ENCODE measurements at places on chromosomes 6 and 20.

- no peaks in the 10 kb centered on the region for H3K27me3 ChIP-seq
- H3K4me3 ChIP-seq: no peak overlapping the region
- no peak for DNase-seq
- H3K27ac ChIP-seq: no peak overlapping the region
- H3K36me3 ChIP-seq: no peaks in the 10 kb centered on the region
Measured at GRCh38 chr20:58740356-58741308, 48.0 kb downstream of the NPEPL1 start.

- H3K36me3 ChIP-seq: no peaks in the 10 kb centered on the region
- H3K4me3 ChIP-seq: no peak overlapping the region
- H3K4me1 ChIP-seq: peaks cover 12% of the 10 kb centered on the region
- DNase-seq: no peak
Measured at GRCh38 chr6:40419946-40420728, 167.0 kb downstream of the LRFN2 start.

- no peak overlapping the region for H3K4me3 ChIP-seq
- no peaks in the 10 kb centered on the region for H3K36me3 ChIP-seq
- no peak for DNase-seq
- H3K27ac ChIP-seq: no peak overlapping the region
- H3K27me3 ChIP-seq: peaks cover 47% of the 10 kb centered on the region
Measured at GRCh38 chr6:10408457-10408856, 6.4 kb downstream of the TFAP2A start.

GRCh38 chr6:135522965-135523692 lies 25.6 kb upstream of the AHI1 start:
- no peaks in the 10 kb centered on the region for H3K27me3 ChIP-seq
- no peak overlapping the region for H3K27ac ChIP-seq
- no peaks in the 10 kb centered on the region for H3K36me3 ChIP-seq
- no peak for DNase-seq

DNA sequence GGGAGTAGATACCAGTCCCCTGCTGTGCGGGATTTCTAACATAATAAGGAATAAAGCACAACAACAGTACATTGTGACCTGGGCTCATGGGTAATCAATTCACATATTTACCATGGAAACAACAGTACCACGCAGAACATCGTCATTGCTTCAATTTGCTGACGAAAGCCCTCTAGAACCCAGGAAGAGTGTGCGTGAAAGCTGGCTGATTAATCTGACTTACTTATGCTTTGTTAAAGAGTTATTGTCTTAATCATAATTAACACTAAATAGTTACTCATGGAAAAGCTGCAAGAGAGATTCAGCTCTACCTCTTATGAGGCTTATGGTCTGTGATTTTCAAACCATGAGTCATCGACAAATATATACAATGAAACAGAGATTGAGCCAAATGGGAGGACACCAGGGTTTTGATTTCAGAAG lies 644.3 kb upstream of the AGPAT4 start:
- no peak for DNase-seq
- no peak overlapping the region for H3K4me3 ChIP-seq
- no peaks in the 10 kb centered on the region for H3K27me3 ChIP-seq

DNA sequence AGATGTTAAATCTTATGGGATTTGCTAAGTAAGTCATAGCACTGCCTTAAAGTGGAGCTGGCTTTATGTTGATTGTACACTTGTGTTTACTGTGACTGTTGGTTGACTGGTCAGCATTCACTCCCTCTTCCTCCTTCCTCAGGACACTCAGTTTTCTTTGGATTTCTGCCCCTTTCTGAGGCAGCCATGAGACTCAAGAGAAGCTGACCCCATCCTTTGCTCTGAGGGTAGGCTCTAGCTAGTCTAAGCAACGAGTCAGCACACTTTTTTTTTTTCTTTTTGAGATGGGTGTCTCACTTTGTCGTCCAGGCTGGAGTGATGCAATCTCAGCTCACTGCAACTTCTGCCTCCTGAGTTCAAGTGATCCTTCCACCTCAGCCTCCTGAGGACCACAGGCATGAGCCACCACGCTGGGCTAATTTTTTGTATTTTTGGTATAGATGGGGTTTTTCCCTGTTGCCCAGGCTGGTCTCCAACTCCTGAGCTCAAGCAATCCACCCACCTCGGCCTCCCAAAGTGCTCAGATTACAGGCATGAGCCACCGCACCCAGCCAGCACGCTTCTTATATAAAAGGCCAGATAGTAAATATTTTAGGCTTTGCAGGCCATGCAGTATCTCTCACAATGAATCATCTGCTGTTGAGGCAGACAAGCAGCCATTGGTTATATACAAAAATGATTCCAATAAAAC lies 191.4 kb downstream of the NFATC2 start:
- H3K27me3 ChIP-seq: no peaks in the 10 kb centered on the region
- no peaks in the 10 kb centered on the region for H3K4me1 ChIP-seq
- no peak overlapping the region for H3K27ac ChIP-seq

DNA sequence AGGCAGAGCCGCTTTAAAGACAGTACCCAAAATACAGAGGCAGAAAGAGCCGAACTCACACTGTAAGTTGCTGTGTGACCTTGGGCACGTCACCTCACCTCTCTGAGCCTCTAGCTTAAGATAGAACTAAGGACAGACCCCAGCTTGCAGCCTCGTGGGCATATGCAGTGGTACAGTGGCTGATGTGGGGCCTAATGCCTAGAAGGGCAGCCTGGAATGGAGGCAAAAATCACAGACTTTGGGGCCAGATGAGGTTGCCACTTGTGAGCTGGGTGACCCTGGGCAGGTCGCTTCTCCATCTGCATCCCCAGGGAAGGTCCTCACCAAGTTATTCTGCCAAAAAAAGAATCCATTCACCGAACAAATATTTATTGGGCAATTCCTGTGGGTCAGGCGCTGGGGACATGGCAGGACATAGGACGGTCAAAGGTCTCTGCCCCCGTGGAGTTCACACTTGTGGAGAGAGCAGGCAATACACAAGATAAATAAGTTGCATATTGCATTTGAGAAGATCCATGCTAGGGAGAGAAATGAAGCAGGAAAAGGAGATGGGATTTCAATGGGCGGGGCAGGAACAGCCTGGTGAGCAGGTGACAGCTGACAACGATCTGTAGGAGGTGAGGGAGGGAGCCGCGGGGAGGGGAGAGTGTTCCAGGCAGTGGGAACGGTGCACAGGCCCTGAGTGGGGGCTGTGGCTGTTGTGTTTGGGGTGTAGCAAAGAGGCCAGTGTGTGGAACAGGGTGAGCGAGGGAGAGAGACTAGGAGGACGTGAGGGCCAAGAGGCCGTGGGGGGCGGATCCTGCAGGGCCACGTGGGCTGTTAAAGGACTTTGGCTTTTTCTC lies 115.2 kb downstream of the CEBPB start:
- peaks cover 5% of the 10 kb centered on the region for H3K4me1 ChIP-seq
- H3K27me3 ChIP-seq: no peaks in the 10 kb centered on the region
- DNase-seq: no peak
- no peak overlapping the region for H3K27ac ChIP-seq
- H3K36me3 ChIP-seq: no peaks in the 10 kb centered on the region
- H3K4me3 ChIP-seq: no peak overlapping the region

DNA sequence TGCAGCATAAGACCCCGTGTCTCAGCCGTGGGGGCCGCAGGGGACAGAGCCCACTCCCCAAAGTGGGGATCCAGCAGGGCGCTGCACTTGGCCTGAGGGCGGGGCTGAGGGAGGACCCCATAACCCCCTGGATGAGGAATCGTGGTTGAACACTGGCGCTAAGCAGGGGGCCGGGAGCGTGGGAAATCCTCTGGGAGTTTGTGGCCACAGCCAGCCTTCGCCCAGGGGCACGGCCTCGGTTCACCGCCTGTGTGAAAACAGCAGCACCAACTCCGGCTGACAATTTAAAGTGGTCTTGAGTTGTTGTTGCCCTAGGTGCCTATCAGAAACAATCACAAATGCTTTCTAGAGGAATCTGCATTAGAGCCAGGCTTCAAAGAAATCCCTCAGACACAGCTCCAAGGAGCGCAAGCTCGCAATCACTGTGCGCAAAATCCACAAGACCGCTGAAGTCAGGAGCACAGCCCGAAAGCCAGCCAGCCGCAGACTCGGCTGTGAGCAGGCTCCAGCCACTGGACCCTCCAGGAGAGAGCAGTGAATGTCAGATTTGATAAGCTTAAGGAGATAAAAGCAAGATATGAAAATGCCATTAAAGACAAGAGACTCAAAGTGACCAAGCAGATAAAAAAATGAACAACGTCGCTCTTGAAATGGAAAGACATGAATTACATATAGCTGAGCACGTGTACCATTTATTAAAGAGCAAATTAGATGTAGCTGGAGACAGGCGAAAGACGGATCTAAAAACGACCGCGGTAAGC lies 10.9 kb upstream of the RPS6KA2 start:
- H3K4me1 ChIP-seq: peaks cover 2% of the 10 kb centered on the region
- H3K27ac ChIP-seq: no peak overlapping the region
- H3K36me3 ChIP-seq: no peaks in the 10 kb centered on the region
- H3K27me3 ChIP-seq: no peaks in the 10 kb centered on the region

GRCh38 chr20:1809611-1810510 lies 85.3 kb upstream of the SIRPA start:
- no peaks in the 10 kb centered on the region for H3K36me3 ChIP-seq
- no peak overlapping the region for H3K27ac ChIP-seq
- peaks cover 1% of the 10 kb centered on the region for H3K27me3 ChIP-seq
- H3K4me1 ChIP-seq: peaks cover 13% of the 10 kb centered on the region

- DNase-seq: no peak
- H3K4me3 ChIP-seq: no peak overlapping the region
- H3K4me1 ChIP-seq: peaks cover 5% of the 10 kb centered on the region
- no peaks in the 10 kb centered on the region for H3K27me3 ChIP-seq
- no peaks in the 10 kb centered on the region for H3K36me3 ChIP-seq
Measured at GRCh38 chr6:16316741-16317251, 78.4 kb downstream of the GMPR start.

GRCh38 chr6:150667977-150668716 lies 68.5 kb downstream of the PLEKHG1 start:
- no peak for DNase-seq
- no peaks in the 10 kb centered on the region for H3K27me3 ChIP-seq
- no peaks in the 10 kb centered on the region for H3K4me1 ChIP-seq
- no peak overlapping the region for H3K4me3 ChIP-seq
- H3K27ac ChIP-seq: no peak overlapping the region

DNA sequence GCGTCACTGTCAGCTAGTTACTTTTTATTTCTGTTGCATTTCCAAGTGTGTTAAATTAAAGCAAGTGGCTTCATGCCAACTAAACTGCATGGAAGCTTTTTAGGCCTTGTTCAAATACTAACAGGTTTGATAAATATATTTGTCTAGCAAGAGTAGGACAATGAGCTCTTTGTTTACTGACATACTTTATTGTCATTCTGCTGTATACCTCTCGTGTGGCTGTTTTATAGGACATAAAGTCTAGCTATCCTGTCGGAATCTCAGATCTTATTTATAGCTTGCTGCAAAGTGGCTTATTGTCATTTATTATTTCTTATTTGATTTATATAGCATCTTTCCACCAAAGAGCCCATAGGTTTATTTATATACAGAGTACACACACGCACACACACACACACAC lies 711.1 kb downstream of the KIF16B start:
- H3K36me3 ChIP-seq: no peaks in the 10 kb centered on the region
- no peak for DNase-seq
- H3K27ac ChIP-seq: no peak overlapping the region
- no peaks in the 10 kb centered on the region for H3K27me3 ChIP-seq
- no peak overlapping the region for H3K4me3 ChIP-seq
- H3K4me1 ChIP-seq: no peaks in the 10 kb centered on the region

GRCh38 chr6:28696682-28697081 lies 171.0 kb downstream of the GPX5 start:
- H3K27me3 ChIP-seq: peaks cover 3% of the 10 kb centered on the region
- no peaks in the 10 kb centered on the region for H3K4me1 ChIP-seq
- H3K4me3 ChIP-seq: no peak overlapping the region
- no peaks in the 10 kb centered on the region for H3K36me3 ChIP-seq
- no peak overlapping the region for H3K27ac ChIP-seq

GRCh38 chr6:102300350-102300749 lies 906.8 kb downstream of the GRIK2 start:
- no peak overlapping the region for H3K27ac ChIP-seq
- no peaks in the 10 kb centered on the region for H3K36me3 ChIP-seq
- DNase-seq: no peak
- H3K4me3 ChIP-seq: no peak overlapping the region
- no peaks in the 10 kb centered on the region for H3K27me3 ChIP-seq

DNA sequence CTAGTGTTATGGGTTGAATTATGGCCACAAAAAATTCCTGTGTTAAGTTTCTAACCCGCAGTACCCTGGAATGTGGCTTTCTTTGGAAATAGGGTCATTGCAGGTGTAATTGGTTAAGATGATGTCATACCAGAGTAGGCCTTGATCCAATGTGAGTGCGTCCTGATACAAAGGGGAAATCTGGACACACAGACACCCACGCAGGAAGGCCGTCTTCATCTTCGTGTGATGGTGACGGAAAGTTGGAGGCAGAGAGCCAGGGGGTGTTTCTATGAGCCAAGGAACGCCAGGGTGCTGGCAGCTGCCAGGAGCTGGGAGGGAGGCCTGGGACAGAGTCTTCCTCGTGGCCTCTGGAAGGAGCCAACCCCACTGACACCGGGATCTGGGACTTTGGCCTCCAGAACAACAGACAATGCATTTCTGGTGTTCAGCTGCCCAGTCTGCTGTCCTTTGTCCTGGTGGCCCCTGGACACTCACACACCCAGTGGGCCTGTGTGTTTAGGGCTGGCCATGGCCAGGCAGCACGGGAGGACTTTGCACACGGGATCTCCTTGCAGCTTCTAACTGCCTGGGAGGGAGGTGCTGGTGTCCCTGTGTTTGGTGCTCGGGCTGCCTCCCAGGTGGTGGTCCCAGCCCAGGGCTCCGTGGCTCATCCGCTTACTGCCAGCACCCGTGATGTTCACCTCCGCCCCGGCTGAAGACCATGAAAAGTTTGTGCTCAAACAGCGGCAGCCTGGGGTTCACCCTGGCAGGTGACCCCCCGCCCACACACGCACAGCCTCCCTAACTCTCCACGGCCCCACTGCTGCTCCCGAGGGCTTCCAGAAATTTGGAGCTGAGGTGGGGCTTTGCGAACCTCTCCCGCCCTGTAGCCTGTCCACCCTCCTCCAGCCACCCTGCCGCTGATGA lies 53.4 kb upstream of the GATA5 start:
- H3K4me3 ChIP-seq: no peak overlapping the region
- no peaks in the 10 kb centered on the region for H3K36me3 ChIP-seq
- no peaks in the 10 kb centered on the region for H3K4me1 ChIP-seq
- H3K27me3 ChIP-seq: no peaks in the 10 kb centered on the region
- no peak for DNase-seq

GRCh38 chr6:72669324-72669723 lies 47.5 kb downstream of the KCNQ5 start:
- no peak overlapping the region for H3K4me3 ChIP-seq
- H3K4me1 ChIP-seq: no peaks in the 10 kb centered on the region
- no peak overlapping the region for H3K27ac ChIP-seq
- H3K36me3 ChIP-seq: no peaks in the 10 kb centered on the region
- H3K27me3 ChIP-seq: no peaks in the 10 kb centered on the region
- DNase-seq: no peak

DNA sequence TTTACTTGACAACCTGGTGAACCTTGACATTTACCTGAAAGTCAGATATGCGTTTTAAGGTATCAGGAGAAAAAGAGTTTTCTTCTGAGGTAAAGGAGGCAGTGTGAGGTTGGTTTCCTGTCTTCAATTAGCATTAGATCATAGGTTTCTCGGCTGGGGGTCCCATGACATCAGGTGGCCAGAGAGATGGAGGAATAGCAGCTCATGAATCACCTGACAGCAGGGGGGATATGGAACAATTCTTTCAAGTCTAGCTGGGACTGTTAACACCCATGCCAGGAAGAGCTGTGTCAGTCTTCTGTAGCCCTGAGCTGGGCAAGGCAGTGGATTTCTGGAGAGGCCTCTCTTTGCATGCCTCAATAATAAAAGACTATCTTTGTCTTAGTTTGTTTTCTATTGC lies 108.0 kb upstream of the TMEM170B start:
- no peak overlapping the region for H3K27ac ChIP-seq
- no peak overlapping the region for H3K4me3 ChIP-seq
- no peaks in the 10 kb centered on the region for H3K27me3 ChIP-seq
